ENCODE measurements at places on chromosomes 7 and 10. TPM values are rescaled to one million over a fixed set of nuclear protein-coding genes. Genes with fewer than 3 reads are reported as not detected.

- DNase-seq, result peak; percentile 9
These were observed 7.6 kb upstream of the SLC18A3 start for GRCh38 chr10:49602380-49603023.

The GSTO2 gene
- total RNA-seq, result 12.0 TPM

GRCh38 chr7:124893140-124893827 lies 36.3 kb downstream of the POT1 start:
- no peak for DNase-seq

GRCh38 chr10:110686949-110687348 lies 42.8 kb downstream of the RBM20 start:
- DNase-seq, result no peak

DNA sequence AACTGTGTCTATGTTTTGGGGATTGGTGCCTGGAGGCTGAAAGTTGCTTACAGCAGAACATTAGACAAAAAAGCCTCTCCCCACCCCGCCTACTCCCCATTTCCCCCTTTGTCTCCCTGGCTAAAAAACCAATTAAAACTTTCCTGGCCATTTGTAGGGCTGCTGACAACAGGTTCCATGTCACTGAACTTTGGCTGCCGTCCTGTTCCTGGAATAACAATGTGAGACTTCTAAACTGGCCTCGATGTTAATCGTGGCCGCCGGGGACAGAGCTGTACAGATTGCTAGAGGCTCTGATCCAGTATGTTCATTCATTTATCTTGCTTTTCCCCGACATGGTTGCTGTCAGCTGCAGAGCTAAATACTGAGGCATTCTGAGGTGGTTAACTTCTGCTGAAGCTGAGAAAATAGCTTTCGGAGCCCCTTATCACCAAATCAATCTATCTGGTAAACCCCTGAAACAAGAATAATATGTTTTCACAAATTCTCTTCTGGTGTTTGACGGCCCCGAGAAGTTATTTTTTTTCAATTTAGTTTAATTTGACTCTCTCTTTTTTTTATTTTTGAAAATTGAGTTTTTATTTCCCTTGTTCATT lies 271.6 kb downstream of the GFRA1 start:
- DNase-seq, result no peak

The NODAL gene
- 84.7 TPM for total RNA-seq

DNA sequence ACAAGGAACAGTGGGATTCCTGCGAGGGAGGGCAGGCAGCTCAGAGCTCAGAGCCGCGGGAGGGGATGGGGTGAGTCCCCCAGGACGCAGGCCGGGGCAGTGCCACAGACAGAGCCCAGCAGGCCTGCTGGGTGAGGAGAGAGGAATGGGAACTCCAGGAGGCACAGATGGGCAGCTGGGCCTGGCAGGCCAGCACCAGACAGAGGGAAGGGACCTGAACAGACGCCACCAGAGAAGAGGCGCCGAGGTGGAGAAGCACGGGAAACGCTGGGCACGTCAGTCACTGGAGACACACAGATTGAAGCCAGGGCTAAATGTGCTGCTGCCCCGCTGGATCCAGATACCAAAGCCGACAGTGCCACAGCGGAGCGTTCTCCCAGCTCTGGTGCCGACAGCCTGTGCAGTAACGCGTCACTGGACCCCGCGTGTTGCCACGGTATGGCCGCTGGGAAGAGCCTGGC lies 225.8 kb downstream of the MAD1L1 start:
- DNase-seq, result peak; percentile 22

The PILRA gene
- total RNA-seq, result 3.3 TPM

DNA sequence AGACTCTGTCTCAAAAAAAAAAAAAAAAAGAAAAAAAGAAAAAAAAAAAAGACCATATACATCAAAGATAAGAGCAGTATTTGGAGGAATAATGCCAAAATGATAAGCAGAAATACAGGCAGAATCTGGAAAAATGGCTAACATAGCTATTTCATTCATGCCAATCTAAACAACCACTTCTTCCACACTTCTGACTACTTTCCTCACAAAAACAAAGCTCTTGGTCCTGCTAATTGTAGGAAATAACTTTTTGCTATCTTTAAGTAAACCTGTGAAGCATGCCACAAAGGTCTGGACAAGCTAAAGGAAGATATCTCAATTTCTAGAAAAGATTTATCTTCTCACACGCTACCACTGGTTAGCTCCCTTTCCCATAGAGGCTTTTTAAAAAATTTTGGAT lies 30.4 kb downstream of the MICU1 start:
- DNase-seq, result no peak

- DNase-seq, result no peak
These were observed 75.0 kb downstream of the PRKAG2 start for GRCh38 chr7:151801782-151802468.

The MYL7 gene
- 5.7 TPM for total RNA-seq

The SPDYE2 gene
- total RNA-seq, result not detected

The FAM237B gene
- not detected for total RNA-seq

Data from H9 (cell line).